ENCODE measurements at places on chromosomes 7 and 10.

DNA sequence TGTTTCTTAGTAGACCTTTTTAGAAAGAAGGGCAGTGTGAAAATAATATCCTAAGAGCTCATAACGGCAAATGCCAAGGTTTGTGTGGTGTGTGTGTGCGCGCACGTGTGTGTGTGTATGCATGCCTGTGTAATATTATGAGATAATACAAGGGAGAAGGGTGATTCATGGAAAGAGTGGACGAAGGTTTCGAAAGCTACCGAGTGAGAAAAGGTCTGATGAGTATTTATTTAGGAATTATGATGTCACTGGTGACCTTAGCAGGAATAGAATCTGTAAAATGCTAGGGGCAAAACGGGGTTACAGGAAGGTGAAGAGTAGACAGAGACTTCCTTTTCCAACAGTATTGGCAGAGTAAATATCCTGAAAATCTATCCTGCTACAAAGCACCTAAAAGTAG, 107.3 kb downstream of the AHR start:
- peak; percentile 85 for DNase-seq

- no peak for DNase-seq
These were observed 911 bp upstream of the HNRNPH3 start for GRCh38 chr10:68330852-68331454.

DNA sequence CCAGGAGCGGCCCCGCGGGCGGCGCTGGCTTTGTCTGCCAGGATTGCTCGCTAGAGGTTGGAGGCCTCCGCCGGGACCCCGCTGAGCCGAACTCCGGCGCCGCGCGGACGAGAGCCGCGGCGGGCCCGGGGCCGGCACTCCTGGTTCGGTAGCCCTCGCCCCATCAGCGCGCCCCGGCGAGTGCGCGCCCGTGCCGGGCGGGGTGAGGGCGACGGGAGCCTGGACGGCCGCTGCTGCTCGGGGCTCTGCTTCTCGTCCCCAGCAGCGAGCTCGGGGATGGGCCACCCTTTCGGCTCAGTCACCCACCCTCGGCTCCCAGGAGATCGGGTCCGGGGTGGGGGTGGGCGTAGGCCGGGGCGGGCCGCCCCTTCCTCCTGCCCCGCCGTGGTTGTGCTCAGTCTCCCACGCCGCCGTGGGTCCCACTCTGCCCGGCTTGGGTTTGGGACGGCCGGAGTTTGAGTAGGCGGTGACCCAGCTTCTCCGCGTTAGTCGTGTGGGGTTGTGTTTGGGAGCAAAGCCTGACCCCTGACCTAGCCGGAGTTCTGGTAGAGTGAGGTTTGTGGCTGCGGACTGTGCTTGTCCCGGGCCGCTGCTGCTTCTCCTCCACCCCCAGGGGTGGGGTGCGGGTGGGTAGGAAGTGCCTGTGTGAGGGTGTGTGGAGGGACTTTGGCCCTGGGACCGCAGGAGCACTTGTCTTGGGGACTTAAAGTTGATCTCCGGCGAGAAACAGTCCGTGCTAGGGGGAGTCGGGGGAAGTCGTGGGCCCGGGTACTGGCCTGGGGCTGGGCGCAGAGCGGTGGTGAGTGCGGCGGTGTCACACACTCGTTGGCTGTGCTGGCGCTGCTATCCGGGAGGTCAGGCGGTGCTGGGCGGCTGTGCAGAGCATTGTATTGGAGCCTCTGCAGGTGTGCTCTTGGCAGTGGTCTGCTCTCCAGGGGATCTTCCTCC, 677 bp downstream of the TSPAN14 start:
- no peak for DNase-seq

DNA sequence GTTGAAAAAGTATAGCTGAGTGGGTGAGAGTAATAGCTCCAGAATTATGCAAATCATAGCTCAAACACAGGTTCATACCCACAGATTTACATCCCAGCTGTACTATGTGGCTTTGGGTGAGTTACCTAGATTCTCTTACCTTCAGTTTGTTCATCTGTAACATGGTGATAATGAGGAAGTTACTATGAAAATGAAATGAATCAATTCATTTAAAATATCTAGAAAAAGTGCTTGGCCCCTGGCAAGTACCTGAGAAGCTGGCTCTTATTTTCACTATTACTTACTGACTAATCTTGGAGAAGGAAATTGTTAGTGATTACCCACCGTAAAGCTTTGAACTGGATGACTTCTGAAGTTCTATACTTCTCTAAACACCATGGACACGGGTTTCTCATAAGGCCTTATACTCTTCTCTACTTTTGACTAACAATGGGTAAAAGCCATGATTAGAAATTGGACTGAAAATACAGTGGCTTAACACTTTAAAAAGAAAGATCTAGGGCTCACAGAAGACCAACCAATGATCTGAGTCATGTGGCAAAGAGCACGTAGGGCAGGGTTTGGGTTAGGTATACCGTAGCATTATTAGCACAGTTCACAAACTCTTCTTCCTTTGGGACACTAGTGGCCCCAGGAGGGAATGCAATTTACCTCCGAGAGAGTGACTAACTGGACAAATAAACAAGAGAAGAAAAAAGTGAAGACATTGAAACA, 149.2 kb downstream of the PLPP4 start:
- DNase-seq = peak; percentile 13

DNA sequence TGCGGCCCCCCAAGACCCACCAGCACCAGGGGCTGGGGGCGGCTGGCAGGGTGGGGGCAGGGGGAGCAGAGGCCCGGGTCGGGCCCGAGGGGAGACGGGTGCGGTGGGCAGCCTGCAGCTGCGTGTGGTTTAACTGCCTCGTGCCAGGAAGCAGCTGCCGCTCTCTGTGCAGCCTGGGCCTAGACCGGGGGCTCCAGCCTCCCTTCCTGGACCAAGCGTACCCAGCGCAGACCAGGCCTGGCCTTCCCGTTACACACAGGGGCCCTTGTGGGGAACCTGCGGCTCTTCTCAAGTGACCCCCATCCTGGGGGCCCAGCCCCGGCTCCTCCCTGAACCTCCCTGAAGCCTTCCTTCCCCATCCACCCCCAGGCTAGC, 6.6 kb upstream of the INTS1 start:
- DNase-seq = no peak

- no peak for DNase-seq
These were observed 14.7 kb downstream of the MMS19 start for GRCh38 chr10:97483506-97483905.

GRCh38 chr7:32694182-32694581, 197.4 kb downstream of the KBTBD2 start:
- DNase-seq = no peak

DNA sequence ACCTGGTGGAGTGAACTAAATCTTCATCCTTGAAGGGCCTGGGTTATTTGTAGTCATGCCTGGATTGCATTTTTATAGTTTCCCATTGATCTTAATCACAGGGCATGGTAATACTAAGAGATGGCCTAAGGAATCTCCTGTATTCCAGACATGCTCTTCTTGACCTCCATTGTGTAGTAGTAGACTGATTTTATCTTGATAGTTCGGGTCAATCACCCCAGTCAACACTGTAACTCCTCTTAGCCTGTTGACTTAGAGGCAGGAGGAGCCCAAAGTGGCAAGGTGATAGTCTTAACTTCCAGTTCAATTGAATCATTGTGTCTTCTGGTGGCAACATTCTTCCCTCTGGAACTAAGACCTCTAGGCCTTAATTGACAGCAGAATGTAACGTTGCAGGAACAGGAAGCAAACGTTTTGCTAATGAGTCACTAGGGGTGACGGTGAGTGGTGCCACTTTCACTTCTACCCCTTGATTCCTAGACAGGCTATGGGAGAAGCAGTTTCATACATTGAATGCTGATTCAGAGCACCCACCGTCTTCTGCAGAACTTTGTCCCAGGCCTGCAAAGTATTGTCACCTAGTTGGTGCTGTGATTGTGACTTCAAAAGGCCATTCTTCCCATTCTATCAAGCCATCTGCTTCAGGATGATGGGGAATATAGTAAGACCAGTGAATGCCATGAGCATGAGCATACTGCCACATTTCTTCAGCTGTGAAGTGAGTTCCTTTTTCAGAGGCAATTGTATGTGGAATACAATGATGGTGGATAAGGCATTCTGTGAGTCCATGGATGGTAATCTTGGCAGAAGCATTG, 24.0 kb upstream of the PAPSS2 start:
- DNase-seq = peak; percentile 77

DNA sequence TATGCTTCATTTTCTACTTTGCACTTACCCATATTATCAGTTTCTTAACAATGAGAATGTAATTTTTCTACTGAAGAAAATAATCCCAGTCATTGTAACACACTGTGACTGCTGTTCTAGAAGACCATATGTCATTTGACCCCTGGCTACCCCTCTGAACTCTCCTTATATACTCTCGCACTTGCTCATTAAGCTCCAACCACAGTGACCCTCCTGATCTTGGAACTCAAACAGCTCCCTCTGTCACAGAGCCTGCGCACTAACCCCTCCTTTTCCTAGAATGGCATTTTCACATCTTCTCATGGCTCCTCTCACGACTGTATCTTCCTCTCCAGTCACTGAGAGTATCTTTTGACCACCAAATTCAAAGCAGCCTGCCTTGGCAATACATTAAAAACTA, 169.7 kb downstream of the CACNA2D1 start:
- DNase-seq = no peak

GRCh38 chr10:96021332-96021731, 22.1 kb upstream of the CCNJ start:
- DNase-seq = no peak

DNA sequence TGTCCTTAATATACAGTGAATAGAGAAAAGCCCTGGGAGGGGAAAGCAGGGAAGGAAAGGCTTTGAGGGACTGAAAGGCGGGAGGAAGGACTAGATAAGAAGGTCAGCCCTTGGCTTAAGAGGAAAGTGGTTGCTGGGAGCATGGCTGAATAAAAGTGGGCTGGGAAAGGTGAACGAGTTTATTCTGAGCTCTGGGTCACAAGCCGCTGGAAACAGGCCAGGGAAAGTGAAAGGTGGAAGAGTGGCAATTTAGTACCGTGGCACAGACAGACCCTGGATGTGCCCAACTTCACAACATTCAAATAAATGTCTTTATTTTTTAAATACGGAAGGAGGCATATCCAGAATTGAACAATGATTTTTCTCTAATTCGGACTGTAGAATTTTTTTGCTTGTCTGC, 39.7 kb downstream of the TAC1 start:
- DNase-seq = no peak

DNA sequence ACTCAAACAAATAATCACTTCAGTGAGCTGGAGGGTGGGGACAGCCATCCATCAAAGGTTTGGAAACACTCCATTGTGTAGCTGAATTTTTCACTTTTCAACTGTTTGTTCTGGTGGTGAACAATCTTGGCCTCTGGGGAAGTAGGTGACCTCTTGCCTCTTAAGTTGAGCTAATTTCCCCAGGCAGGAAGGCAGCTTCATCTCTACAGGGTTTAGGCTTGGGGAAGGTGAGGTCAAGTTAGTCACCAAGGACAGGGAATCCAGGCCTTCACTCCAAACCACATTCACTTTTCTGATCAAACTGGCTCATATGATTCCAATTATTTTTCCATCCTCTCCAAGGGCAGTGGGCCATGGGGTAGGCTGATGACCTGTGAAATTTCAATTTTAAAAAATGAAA, 138.3 kb upstream of the HABP2 start:
- peak; percentile 25 for DNase-seq

DNA sequence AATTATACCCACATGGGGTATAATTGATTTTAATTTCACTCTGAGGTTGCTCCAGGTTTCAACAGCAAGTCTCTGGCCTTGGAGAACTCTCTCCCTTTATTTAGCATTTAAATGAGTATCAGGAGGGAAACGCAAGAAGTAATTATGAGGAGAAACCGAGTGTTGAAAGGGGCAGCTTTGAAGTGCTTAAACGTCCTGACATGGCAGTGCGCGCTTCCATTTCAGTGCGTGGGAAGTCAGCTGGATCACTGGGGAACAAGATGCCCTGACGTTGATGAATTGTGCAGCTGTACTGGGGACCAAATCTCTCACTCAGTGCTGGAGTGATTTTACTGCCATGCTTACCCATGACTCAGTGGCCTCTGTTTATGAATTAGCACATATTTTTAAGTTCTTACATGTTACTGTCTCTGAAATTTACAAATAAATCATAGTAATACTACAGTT, 106.0 kb upstream of the PRR15 start:
- DNase-seq = no peak

Measured in PC-3 (cell line).